SK-N-SH treated with all-trans-retinoic acid at 6 μM for 48 hours (cell line): ENCODE measurements at places on chromosomes 5 and 9.

DNA sequence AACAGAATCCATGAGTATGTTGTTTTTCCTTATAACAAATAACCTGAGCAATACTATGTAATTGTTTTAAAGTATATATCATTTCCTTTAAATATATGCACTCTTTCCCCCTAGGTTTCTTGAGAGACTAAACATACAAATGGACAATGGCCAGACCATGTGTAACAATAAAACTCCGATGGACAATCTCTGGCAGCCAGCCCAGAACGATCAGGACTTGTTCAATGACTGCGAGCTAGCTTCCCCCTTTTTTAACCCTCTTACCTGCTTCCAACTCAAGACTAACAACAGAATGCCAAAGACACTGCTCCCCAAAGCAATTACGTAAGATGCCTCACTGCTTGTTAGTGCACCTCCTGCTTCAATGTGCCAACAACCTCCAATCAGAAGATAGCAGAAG, 94.9 kb downstream of the HTR4 start:
- no peak for ATAC-seq

DNA sequence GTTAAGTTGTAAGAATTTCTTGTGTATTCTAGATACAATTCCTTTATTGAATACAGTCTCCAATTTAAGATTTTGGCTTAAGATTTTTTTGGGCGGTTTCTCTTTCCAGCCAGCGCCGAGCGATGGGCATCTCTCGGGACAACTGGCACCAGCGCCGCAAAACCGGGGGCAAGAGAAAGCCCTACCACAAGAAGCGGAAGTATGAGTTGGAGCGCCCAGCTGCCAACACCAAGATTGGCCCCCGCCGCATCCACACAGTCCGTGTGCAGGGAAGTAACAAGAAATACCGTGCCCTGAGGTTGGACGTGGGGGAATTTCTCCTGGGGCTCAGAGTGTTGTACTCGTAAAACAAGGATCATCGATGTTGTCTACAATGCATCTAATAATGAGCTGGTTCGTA, 278.7 kb upstream of the TARS1 start:
- ATAC-seq: no peak

GRCh38 chr5:179559284-179560252, 9.2 kb downstream of the RUFY1 start:
- ATAC-seq: peak; percentile 100

DNA sequence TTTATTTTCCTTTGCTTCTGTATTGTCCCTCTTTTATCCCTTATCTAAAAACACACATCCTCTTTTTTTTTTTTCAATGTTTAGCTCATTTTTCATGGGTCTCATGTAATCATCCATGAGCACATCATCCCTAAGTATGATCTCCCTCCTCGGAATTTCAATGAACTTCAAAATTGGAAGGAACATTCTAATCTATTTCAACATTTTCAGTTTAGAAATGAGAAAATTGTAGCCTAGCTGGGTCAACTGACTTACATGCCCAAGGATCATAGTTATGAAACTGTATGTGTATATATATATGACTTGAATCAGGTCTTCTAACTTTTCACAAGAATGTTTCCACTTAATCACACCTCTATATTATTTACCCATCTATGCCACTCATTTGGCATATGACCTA, 77.7 kb downstream of the TUSC1 start:
- ATAC-seq: no peak

DNA sequence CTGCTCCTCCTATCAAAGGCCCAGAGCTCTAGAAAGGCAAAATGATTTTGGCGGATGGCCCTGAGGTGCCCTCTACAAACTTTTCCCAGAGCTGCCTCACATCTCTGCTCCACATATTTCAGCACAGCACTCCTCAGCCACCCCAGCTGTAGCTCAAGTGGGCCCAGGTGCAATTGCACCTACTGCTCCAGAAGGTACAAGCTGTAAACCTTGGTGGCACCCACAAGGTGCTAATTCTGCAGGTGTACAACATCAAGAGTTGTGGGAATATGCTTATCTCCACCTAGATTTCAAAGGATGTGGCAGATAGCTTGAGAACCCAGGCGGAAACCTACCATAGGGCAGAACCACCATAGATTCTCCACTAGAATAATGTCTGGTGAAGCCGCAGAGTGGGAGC, 432.2 kb downstream of the TMEM232 start:
- no peak for ATAC-seq

GRCh38 chr9:127867356-127868277, 9.9 kb downstream of the AK1 start:
- ATAC-seq: no peak

GRCh38 chr9:132049323-132049882, 30.3 kb downstream of the MED27 start:
- no peak for ATAC-seq

- ATAC-seq: no peak
These were observed 91.6 kb downstream of the UBE2QL1 start for GRCh38 chr5:6540111-6540827.

DNA sequence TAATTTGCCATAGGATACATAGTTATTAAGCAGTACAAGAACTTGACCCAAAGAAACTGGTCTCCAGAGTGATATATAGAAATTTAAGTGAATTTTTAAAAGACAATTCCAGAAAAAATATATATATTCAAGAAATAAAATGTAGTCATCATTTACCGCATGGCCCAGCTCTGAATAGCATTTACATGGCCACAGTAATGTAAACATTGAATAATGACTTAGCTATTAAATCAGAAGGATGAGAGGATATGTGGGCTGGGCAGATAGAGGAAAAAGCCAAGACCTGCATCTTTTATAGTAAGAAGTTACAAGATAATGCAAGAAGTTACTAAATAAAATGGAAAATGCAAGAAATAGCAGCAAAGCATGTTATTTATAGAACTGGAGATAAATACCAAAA, 405.2 kb upstream of the WWC1 start:
- no peak for ATAC-seq

GRCh38 chr5:104053353-104053649, 490.7 kb upstream of the NUDT12 start:
- ATAC-seq: peak; percentile 92

- ATAC-seq: no peak; the same call in 2 of the 3 replicates
These were observed 711 bp downstream of the MRPL50 start for GRCh38 chr9:101397746-101398067.

DNA sequence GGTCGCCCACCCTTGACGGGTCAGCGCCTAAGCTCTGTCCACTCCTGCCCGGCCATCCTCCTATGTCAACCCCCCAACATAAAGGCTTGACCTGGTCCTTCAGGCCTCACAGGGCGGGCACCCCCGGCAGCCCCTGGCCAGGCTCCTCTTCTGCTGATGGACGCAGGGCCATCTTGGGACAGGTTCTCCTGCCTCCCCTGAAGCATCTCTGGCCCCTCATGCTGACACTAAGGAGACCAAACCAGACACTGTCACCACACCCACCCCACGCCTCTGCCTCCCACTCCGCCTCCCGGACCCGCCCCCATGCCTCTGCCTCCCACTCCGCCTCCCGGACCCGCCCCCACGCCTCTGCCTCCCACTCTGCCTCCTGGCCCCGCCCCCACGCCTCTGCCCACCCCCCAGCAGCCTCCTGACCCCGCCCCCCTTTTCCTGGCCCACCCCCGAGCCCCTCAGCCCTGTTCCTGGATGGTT, 6.8 kb downstream of the OBP2A start:
- no peak for ATAC-seq

DNA sequence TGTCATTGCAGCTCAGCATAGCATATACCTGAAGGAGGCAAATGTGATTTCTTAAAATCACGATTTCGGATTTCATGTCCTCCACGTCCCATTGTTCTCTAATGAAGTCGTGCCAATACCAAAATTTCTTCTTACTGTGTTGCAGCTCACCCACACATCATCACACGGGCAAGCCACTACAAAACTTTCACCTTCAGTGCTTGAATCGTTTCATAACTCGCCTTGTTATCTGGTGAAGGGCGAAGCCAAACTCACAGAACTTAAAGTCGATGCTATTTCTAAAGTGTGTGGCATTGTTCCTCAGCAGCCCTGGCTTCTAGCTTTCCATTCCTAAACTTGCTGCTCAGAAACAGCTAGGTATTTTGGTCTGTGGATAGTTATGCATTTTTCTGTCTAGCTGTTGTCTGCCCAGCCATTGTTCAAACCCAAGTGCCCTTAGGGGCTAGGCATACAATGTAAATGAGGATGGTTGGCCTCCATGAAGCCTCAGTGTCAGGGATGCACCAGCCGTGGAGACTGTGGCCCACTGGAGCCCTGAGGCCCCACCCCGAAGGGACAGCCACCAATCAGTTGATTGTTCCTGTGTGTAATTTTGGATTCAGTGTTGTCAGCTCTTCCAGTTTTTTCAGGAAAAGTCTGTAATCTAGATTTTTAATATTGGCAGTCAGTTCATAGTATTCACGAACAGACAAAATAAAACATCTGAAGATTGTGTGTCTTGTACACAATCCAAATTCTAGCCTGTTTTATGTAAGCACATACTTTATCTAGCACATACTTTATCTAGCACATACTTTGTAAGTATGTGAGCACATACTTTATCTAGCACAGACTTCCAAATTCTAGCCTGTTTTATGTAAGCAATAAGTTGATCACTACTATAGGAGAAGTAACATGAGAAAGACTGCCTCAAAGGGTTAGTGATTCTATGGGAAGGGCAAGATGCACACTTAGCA, 112.8 kb downstream of the DAPK1 start:
- ATAC-seq: no peak

GRCh38 chr5:90833753-90834152, 275.2 kb downstream of the ADGRV1 start:
- no peak for ATAC-seq

DNA sequence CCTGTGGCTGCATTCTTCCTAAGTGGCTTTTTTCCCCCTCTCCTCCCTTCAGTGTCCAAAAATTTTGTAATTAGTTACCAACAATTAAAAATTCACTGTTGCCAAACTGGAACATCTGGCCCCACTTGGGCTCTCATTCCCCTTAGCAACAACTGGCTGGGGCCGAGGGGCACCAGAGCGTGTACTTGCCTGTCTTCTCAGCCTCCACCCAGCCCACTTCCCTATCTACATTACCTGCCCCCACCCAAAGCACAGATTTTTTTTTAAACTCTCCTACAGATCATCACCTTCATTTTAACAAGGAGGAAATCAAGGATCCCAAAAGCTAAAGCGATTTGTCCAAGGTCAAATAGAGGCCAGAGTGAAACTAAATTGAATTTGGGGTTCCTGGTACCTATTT, 278.8 kb downstream of the EBF1 start:
- ATAC-seq: no peak

- ATAC-seq: no peak; the same call in 2 of the 3 replicates
These were observed 1775.7 kb upstream of the C9orf72 start for GRCh38 chr9:29348999-29349398.

DNA sequence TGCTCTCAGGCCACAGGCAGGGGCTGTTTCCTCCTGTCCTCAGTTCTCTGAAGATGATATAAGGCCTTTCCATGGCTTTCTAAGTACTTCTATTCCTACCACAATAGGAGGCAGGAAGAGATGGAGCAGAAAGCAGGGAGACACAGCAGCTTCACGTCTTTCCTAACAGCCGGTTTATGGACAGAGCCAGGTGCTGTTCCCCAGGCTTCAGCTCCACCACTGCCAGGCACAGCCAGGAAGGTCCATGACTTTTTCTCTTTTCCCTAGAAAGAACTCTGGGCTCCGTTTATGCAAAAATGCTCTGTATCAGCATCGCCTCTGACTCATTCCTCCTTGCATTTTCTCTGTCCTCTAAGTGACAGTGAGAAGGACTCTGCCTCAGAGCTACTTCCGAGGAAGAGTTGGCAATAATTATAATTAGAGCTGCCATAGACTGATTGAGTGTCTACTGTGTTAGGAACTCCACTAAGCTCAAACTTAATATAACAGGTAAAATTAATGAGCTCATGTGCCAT, 478.5 kb downstream of the RASEF start:
- ATAC-seq: peak; percentile 33; the same call in 1 of the 3 replicates

GRCh38 chr5:102873379-102873932, 118.4 kb downstream of the PAM start:
- ATAC-seq: no peak
